ENCODE measurements at places on chromosomes 4 and X. TPM values are rescaled to one million over a fixed set of nuclear protein-coding genes. Genes with fewer than 3 reads are reported as not detected.
A peak's percentile ranks its signal among the peaks of the same experiment; 100 is the strongest.

GRCh38 chr4:84740057-84740456 is 157.1 kb downstream of the CDS1 start:
- H3K4me1 ChIP-seq, result no peaks in the 10 kb centered on the region
- H3K36me3 ChIP-seq, result no peaks in the 10 kb centered on the region
- no peak overlapping the region for H3K27ac ChIP-seq
- no peak overlapping the region for H3K4me3 ChIP-seq

Gene GUCY2F
- total RNA-seq, result not detected

DNA sequence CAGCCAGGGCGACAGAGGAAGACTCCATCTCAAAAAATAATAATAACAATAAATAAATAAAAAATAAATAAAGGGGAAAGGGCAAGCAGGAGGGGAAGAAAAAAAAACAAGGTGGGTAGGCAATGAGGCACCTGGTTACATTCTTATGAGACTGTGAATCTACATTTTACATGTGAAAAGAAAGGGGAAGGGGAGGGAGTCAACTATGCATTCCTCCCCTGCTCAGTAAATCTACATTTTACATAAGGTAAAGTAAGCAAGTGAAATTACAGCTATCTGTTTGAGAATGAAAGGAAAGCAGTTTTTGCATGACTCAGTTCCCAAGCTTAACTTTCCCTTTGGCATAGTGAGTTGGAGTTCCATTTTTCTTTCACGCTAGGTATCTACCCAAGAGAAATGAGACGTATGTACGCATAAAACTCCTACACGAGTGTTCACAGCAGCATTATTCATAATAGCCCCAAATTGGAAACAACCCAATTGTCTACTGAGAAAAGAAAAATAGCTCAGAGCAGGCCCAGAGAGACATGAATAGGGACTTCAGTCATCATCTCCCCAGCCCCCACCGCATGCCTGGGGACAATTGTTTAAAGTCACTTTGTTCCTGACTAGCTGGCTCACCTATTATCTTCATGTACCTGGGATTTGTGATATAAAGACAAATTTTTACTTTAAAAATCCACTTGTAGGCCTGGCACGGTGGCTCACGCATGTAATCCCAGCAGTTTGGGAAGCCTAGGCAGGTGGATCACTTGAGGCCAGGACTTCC is 52.4 kb downstream of the DDX3X start:
- peak overlapping the region; percentile 65 for H3K27ac ChIP-seq
- H3K36me3 ChIP-seq, result no peaks in the 10 kb centered on the region
- peaks cover 36% of the 10 kb centered on the region for H3K4me1 ChIP-seq
- no peak overlapping the region for H3K4me3 ChIP-seq
- no peaks in the 10 kb centered on the region for H3K27me3 ChIP-seq

DNA sequence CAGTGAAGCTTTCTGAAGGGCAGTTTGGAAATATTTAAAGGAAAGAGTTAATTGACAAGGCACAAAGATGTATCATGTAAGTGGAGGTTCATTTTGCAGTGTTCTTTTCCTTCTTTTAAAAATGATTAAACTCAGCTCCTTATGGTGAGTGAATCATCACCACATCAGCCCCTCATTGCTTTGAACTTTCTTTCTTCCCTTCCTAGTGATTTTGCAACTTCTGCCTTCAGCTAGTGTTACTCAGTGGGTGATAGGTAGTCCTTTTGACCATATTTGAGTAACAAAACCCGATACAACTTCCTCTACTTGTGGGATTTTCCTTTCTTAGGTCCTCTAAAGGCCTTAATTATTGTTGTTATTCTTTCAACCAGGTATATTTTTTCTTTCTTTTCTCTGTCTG is 8.2 kb downstream of the ZCCHC4 start:
- DNase-seq, result no peak
- H3K4me1 ChIP-seq, result peaks cover 25% of the 10 kb centered on the region
- H3K36me3 ChIP-seq, result peaks cover 12% of the 10 kb centered on the region
- no peaks in the 10 kb centered on the region for H3K27me3 ChIP-seq

- no peak for DNase-seq
- no peak overlapping the region for H3K4me3 ChIP-seq
- no peak overlapping the region for H3K27ac ChIP-seq
- no peaks in the 10 kb centered on the region for H3K4me1 ChIP-seq
Observed at GRCh38 chr4:187357821-187358220, 634.2 kb upstream of the FAT1 start.
